ENCODE measurements at places on chromosomes 2 and 18.

- DNase-seq = no peak
Measured at GRCh38 chr2:124369181-124369580, 344.1 kb downstream of the CNTNAP5 start.

GRCh38 chr18:13280070-13280795 is 61.7 kb downstream of the LDLRAD4 start:
- no peak for DNase-seq

DNA sequence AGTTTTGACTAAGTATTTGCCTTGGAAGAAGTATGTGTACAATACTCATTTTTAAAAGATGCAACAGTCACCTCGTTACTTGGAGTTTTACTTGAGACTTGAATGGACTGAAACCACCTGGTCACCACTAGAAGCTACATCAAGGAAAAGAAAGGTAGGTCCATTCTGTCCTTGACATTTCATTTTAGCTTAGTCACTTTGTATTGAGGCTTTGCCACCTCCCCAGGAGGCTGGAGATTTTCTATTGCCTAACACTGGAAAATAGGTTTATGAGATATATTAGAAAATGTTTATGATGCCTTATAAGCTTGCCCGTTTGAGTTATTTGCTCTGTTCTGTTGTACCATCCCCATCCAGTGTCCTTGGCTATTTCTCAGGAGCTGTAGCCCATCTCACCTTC is 107.9 kb upstream of the ETAA1 start:
- no peak for DNase-seq

GRCh38 chr18:27715751-27716150 is 461.2 kb downstream of the CDH2 start:
- no peak for DNase-seq

DNA sequence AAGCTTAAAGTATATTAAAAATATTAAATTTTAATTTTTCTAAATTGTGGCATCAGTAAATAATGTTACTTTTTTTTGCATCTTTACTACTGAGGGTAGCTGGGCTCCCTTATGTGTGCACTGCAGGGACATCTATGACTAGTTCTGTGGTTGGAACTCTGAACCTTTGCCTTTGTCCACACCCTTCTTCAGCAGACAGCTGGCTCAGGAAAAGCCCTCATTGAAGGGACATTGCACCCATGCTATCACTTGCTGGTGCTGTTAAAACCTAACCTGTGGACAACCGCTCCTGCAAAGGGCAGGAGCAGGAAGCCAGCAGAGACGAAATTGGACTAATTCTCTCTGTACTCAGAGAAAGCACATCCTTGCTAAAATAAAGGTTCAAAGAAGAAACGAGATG is 30.1 kb downstream of the MOCOS start:
- DNase-seq = no peak

- no peak for DNase-seq
Measured at GRCh38 chr2:205496772-205497171, 185.5 kb upstream of the NRP2 start.

- no peak for DNase-seq
Measured at GRCh38 chr2:216113572-216113971, 4.4 kb downstream of the XRCC5 start.

GRCh38 chr2:59910166-59910565 is 643.3 kb downstream of the BCL11A start:
- no peak for DNase-seq

DNA sequence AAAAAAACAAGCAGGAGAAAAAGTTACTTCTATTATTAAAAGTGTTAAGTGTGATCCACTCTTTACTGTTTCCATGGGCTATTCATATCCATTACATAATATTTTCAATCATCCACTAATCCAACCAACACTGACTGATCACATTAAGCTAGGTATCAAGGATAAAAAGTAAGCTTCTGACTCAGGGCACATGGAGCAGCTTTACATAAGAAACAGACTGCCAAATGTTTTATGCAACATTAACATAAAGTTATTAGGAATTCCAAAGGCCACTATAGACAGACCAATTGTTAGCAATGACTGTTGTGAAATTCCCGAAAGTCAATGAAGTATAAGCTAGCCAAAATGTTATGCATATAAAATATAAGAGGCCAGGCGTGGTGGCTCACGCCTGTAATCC is 277.6 kb downstream of the ZEB2 start:
- DNase-seq = no peak

DNA sequence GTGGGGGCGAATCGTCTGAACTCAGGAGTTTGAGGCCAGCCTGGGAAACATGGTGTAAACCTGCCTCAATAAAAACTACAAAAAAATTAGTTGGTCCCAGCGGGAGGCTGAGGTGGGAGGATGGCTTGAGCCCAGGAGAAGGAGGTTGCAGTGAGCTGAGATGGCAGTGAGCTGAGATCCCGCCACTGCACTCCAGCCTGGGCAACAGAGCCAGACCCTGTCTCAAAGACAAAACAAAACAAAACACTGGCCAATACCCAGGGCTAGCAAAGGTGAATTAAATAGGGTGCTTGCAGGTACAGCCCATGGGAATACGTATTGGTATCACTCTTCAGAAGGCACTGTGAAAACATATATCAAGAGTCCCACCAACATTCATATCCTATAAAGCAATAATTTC is 7.0 kb downstream of the ITSN2 start:
- DNase-seq = no peak

- no peak for DNase-seq
Measured at GRCh38 chr2:134370655-134371445, 117.0 kb downstream of the MGAT5 start.

- no peak for DNase-seq
Measured at GRCh38 chr2:158091647-158092046, 10.0 kb upstream of the UPP2 start.

DNA sequence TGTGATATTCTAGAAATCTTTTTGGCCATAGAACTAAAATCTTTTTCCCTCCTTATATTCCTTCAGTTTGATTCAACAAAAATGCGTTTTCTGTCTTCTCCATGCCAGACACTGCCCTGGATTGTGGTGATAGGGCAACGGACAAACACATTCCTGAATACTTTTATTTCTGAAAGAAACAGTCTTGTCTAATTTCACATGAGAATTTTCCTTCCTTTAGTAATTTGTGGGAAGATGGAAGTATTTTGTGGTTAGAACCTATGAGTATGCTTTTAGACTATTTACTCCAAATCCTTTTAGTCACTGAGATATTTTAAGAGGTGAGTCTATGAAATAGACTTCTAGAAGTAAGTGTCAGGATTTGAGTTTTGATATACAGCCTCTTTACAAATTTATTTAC is 49.6 kb downstream of the COL5A2 start:
- no peak for DNase-seq

DNA sequence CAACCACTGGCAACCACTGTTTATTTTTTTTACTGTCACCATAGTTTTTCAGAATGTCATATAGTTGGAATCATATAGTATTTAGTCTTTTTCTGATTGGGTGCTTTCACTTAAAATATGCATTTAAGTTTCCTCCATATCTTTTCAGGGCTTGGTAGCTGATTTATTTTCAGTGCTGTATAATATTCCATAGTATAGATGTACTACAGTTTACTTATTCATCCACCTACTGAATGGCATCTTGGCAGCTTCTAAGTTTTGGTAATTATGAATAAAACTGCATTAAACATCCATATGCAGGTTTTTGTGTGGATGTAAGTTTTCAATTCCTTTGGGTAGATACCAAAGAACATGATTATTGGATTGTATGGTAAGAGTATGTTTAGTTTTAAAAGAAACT is 23.0 kb downstream of the CFAP221 start:
- DNase-seq = no peak
